ENCODE measurements at places on chromosomes 2 and 18.

GRCh38 chr2:85981579-85982247 is 92.9 kb upstream of the ST3GAL5 start:
- no peak for DNase-seq

DNA sequence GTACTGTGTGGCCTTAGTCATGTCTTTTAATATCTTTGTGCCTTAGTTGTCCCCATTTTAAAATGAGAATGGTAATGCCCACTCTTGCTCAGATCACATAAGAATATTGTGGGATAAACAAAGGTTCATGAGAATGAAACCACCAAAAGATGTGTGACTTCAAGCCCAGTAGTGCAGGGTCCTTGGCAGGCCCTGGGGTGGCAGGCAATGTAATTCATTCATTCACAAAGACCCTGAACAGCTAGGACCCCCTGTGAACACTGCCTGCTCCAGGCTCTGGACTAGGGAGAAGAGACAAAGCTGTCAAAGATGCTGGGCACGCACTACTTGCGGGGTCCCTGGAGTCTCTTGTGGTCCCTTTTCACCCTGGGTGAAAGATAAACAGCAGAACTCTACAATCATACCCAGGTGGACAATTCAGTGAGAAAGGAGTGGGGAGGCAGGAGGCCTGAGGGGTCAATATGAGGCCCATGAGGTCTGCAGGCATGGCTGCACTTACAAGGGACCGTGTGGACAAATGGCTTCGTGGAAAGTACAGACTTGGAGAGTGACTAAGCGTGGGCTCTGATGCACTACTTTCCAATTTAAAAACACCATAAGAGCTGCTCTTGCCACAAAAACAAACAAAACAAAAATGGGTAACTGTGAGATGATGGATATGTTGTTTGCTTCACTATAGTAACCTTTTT is 136.1 kb downstream of the SMAD7 start:
- DNase-seq = no peak

GRCh38 chr2:71486881-71487640 is 33.7 kb downstream of the DYSF start:
- DNase-seq = no peak

- no peak for DNase-seq
Observed at GRCh38 chr18:58225101-58225500, 181.1 kb downstream of the NEDD4L start.

GRCh38 chr2:152396763-152397162 is 61.8 kb downstream of the FMNL2 start:
- DNase-seq = no peak

DNA sequence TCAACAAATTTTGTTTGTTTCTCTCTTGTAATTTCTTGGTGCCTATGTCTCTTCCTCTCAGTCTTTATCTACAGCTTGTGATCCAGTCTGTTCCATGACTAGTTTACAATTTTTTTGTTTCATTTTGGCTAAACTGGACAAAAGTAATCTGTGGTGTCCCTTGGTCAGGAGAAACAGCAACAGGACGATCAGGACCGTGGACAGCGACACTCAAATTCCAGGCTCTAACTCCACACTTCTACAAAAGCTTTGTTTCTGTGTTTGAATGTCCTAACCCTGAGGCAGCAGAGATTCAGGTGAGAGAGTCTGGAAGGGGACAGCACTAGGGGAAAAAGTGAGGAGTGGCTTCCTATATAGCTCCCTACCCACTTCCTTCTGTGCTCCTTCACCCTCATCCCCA is 593.3 kb upstream of the FANCL start:
- no peak for DNase-seq

DNA sequence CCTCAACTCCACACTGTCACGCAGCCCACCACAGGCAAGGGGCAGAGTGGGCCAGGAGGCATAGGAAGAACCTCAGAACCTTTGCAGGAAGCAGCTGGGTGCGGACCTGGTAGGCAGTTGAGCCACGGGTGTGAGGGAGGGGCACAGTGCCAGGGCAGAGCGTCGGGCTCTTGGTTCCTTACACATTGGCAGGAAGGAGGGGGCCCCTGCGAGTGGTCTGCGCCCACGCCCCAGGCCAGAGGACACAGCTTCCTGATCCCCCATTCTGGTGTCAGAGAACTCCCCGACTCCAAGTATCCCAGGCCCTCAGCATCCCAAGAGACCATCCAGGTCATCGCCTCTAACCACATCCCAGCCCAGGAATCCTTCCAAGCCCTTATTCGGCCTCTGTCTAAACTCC is 61.5 kb downstream of the TNS1 start:
- no peak for DNase-seq

GRCh38 chr2:64524604-64525316 is 632 bp downstream of the AFTPH start:
- no peak for DNase-seq

DNA sequence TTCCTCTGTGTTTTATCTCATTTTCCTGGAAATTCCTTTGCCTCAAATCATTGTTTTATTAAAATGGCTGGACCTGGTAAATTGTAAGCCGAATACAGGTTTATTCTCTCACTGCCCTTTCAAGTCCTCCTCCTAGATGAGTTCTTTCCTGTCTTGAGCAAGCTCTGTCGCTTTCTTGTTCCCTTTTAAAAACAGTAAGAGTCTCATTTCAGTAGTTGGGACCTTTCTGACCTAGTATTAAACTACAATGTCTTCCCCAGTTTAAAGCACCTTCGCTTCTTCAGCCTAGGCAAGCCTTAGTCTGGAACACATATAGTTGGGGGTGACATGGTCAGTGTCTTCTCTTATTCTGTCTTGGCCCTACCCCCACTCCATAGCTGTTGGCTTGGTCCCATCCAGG is 40.9 kb upstream of the SP140L start:
- no peak for DNase-seq

GRCh38 chr2:174524527-174524926 is 37.7 kb upstream of the GPR155 start:
- no peak for DNase-seq

DNA sequence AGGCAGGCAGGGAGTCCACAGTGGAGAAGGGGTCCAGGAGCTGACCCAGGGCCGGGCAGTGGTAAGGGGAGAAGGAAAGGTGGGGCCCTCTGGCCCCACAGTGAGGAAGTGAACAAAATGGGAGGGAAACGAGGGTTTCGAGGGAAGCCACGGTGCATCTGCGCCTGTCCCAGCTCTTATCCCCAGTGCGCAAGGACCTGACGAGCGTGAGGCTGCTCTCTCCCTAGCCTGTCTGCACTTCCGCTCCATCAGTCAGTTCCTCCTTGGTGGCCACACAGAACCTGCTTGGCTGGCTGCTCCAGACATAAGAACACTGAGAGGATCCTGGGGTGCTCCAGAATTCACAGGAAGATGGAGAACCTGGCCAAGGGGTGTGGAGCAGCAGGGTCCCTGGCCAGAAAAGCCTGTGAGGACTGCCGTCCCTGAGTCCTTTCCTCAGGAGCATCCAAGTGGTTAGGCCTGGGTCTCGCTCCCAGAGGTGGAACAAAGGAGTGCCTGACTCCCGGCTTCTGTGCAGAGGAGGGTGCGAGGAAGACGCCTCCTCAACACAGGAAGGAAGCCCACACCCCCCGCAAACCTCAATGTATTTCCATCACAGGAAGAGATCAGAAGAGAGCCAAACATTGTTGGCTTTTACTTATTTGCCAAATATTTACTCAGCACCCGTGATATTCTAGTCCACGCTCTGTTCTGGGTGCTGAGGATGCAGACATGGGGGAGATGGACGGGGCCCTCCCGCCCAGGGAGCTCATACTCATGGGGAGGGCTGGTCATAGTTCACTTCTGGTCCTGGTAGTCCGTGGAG is 43.7 kb upstream of the SEMA4C start:
- no peak for DNase-seq

- DNase-seq = no peak
Observed at GRCh38 chr18:53864770-53865169, 359.7 kb downstream of the MBD2 start.

Measured in skeletal muscle cell (primary cell).